ENCODE measurements at places on chromosomes 6 and 20. TPM values are rescaled to one million over a fixed set of nuclear protein-coding genes. Genes with fewer than 3 reads are reported as not detected.

DNA sequence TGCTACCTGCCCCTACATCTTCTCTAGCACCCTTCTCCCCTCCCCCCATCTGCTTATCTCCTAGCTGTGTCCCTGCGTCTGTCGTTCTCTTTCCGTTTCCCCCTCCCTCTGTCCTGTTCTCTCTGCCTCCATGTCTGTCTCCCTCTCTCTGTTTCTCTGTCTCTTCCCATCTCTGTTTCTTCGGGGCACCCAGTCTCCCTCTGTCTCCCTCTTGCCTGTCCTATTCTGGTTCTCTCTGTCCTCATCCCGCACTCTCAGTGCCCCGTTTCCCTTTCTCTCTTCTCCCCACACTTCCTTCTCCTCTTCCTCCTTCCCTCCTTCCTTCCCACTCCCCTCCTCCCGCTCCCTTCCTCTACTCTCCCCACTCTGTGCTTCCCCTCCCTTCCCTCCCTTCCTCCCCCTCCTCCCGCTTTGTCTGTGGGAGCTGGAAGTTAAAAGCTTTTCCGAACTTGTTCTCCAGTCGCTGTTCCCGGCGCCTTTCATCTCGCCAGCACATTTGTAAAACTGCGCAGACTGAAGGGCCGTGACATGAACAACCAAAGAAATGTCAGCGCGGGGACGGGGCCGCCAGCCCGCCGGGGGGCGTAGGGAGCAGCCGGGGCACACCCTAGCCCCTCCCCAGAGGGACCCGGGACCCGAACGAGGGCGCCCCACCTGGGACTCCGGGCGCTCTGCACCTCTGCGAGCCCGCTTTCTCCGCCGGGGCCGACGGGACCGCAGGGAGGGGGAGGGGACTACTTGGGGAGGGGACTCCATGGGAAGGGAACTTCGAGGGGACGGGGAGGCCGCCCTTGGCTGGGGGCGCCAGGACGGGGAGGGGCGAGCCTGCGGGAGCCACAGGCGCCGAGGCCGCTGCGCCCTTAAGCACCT, 4.0 kb upstream of the CDH22 start:
- DNase-seq = no peak

- DNase-seq = no peak
These were observed 9.4 kb downstream of the TLDC2 start for GRCh38 chr20:36885356-36885755.

Gene PHACTR1
- total RNA-seq = 4.2 TPM

Gene DCDC2
- total RNA-seq = not detected

- DNase-seq = no peak
These were observed 916 bp downstream of the TRIM27 start for GRCh38 chr6:28922821-28923317.

DNA sequence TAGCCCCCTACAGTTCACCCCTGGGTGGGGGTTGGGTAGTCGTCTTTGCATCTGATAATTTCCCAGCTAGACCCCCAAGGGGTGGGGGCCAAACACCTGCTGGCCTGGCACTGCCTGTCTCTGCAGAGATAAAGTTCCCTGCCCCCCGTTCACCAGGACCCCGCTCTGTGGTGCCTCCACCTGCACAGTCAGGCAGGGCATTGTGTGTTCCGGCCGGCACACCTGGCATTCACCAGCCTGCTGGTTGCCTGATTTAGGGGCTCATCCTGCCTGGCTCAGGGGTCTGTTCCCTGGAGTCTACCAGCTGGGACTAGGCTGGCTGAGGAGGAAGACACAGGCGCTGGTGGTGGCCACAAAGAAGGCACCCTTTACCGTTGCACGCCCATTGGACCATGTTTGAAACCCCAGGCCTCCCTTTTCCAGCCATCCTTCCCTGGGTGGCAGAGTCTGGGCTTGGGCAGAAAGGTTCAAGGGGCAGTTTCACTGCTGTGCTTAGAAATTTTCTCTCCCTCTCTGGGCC, 30.8 kb upstream of the SCRT2 start:
- no peak for DNase-seq

Gene TRDN
- not detected for total RNA-seq

GRCh38 chr20:56094228-56094627, 88.9 kb upstream of the CBLN4 start:
- DNase-seq = no peak

- DNase-seq = no peak
These were observed 782 bp downstream of the TRMT11 start for GRCh38 chr6:125987026-125987617.

- DNase-seq = no peak
These were observed 73.0 kb upstream of the HMGN3 start for GRCh38 chr6:79307321-79308036.

GRCh38 chr20:37323985-37324384, 22.0 kb upstream of the SRC start:
- DNase-seq = no peak

- DNase-seq = no peak
These were observed 28.0 kb downstream of the PTPRK start for GRCh38 chr6:128492386-128492785.

- no peak for DNase-seq
These were observed 154.6 kb downstream of the KCNQ5 start for GRCh38 chr6:72776456-72776855.

- no peak for DNase-seq
These were observed 22.1 kb upstream of the ARHGAP18 start for GRCh38 chr6:129732034-129732433.
